ENCODE measurements at places on chromosomes 5 and 9.

- no peak for DNase-seq
Measured at GRCh38 chr9:96363175-96363967, 20.1 kb downstream of the SLC35D2 start.

GRCh38 chr5:43772764-43773477, 169.9 kb downstream of the NNT start:
- DNase-seq, result no peak

DNA sequence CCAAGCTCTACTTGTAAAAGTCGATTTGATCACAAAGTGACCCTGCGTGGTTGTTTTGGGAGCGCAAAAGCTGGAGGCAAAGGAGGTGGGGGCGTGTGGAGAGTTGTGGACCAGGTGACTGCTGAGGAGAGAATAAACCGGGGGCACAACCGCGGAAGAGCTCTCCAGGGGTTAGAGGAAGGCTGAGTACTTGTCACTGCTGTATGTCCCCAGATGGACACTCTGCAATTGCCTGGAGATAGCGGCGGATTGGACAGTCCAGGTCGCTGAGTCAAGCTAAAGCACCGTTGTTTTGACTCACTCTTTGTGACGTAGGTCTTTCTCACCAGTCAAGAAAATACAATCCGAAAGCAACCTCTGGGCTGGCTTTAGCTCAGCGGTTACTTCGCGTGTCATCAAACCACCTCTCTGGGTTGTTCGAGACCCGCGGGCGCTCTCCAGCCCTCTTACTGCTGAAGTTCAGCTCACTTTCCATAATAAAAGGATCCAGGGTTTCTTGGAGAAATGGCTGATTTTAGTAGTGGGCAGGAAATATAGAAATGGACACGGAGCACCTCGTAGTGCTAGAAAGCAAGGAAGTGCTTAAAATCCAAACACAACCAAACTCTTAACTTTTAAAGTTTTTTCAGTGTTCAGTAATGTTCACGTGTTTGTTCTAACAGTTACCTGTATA, 25.7 kb downstream of the ZMAT2 start:
- peak; percentile 45 for DNase-seq

DNA sequence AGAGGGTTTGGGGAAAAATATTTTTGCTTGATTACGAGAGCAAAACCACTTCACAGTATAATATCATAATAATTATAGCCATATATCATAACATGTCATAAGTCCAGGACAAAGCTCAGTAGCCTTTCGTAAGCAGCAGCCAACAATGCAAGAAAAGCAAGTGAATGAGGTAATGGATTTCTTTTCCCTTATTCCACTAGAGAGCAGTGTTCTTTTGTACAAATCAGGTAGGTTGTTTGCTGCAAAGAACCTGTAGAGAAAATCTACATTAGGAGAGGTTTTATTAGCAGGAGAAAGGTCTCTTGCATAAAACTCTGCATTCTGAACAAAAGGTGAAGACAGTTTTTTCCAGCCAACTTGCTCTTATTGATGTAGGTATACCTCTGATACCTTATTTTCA, 1033.4 kb downstream of the TLE4 start:
- DNase-seq, result no peak

- no peak for DNase-seq
Measured at GRCh38 chr5:16768184-16768583, 151.4 kb upstream of the RETREG1 start.

DNA sequence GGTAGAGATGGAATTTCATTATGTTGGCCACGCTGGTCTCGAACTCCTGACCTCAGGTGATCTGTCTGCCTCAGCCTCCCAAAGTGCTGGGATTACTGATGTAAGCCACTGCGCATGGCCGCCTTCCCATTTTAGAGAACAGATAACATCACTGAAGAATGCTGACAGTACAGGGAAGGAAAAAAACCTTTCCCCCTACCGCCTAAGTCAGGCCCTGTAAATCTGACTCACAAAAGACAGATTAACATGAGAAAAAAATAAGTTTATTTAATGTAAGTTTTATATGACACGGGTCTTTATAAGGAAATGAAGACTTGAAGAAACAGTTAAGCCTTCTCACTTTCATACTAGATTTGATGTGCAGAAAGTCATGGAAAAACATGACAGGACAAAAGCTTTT, 227.2 kb upstream of the ZNF608 start:
- DNase-seq, result no peak

GRCh38 chr5:170542691-170543293, 39.0 kb downstream of the KCNIP1 start:
- DNase-seq, result no peak

DNA sequence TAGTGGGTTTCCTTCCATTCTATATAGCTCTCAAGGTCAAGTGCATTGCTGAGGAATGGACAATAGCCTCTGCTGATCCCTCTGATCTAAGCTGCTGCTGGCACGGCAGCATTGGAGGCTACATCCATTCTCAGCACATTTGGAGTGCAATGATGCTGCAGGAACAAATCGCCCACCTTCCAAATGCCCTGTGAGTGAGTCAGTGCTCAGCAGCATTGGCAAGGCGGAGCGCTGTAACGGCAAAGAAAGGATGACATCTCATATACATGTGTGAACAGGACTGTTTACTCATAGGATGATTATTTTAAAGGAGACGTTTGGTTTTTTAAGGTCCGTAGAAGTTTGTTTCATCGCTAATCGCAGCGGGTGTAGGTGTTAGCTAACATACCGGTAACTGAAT, 408.7 kb downstream of the ARHGEF28 start:
- no peak for DNase-seq

DNA sequence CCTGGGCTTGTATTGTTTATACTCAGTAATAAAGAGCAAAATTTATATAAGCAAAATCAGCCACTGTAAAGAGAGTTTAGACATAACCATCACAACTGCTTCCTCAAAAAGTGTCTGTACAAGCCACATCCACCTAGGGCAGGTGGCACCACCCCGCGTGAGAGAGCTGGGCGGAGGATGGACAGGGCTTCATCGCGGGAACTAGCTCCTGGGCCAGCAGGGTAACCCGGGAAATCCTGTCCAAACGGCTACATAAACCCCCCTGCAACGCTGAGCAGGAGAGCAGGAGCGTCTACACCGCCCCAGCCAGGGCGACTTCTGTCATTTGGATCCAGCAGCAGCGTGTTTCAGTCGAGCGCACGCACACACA, 1.3 kb downstream of the SLC6A3 start:
- no peak for DNase-seq

- DNase-seq, result no peak
Measured at GRCh38 chr5:56514245-56514644, 281.1 kb upstream of the ANKRD55 start.

- DNase-seq, result peak; percentile 35
Measured at GRCh38 chr5:172766287-172767108, 4.5 kb downstream of the DUSP1 start.

GRCh38 chr9:107932601-107933000, 443.0 kb upstream of the KLF4 start:
- no peak for DNase-seq

DNA sequence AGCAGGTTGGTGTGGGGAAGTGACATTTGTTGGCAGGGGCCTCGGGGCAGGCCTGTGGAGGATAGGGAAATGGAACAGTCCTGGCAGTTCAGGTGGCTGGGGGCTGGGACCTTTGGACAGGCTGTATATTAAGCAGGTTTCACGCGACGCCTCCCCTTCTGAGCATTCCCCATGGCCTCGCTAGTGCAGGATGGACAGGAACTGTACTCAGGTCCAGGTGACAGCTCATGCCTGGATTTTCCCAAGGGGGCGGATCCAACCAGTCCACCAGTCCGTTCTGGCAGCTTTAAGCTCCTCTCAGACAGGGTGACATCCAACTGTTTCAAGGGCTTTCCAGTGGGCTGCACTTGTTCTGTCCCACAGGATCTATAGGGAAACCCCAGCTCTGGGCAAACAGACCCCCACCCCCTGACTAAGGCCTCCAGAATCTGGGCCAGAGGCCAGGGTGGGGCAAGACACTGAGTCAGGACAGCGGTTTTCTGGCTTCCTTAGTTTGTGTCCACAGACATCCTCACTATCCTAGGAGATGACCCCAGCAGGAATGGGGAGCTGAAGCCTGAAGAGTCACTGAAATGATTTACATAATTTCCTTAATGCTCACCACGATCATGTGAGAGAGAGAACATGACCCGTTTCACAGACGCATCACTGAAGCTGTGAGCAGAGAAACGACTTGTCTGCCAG, 20.9 kb downstream of the CSF2 start:
- no peak for DNase-seq

- DNase-seq, result no peak
Measured at GRCh38 chr5:147901599-147902039, 4.7 kb downstream of the C5orf46 start.

- no peak for DNase-seq
Measured at GRCh38 chr5:96741891-96742309, 65.8 kb downstream of the ERAP1 start.

DNA sequence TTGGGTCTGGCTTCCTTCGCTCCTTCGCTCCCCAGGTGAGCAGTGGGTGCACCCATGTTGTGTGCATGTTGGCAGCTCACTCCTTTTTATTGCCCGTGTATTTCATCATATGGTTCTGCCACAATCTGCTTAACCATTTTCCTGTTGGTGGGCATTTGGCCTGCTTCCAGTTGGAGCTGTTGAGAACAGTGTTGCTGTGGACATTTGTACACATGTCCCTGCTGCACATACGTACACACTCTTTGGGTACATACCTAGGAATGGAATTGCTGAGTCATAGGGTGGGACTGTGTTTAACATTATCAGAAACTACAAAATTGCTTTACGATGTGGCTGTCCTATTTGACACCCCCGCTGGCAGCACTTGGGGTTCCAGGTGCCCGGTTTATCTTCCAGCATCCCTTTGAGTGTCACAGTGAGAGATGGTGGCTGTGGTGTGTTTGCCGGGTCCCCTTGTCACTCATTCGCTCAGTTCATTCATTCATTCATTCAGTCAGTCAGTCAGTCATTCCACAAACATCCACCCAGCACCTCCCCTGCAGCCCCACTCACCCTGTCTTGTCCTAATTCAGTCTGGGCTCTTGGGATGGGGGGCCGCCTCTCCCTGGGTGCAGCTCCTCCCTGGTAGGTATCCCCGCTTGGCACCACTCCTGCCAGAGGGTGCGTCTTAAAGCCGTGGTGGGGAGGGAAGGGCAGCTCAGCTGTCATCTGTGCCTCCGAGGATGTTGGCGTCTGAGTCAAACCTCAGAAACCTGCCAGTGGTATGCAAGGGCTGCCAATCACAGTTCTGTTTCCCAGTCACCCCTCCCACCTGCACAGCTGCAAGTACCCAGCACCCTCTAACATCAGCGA, 7.9 kb upstream of the FIBCD1 start:
- DNase-seq, result no peak

GRCh38 chr9:133465984-133466383, 6.2 kb downstream of the CACFD1 start:
- no peak for DNase-seq

DNA sequence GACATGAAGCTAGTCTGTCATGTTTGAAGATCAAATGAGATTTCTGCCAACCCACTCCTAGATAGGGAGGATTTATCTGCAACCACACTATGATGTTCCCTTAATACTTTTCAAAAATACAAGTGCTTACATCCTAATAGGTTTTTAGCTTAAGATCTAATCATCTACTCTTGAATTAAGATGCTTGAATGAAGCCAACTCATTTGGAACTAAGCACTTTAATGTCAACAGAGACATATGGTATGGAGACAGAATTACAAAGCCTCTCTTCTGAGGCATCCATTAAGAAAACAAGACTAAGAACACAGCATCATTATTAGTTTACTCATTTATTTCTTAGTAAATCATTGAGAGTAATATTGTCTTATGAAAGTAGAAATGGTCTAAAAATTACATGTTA, 139.3 kb upstream of the NFIB start:
- no peak for DNase-seq

GRCh38 chr9:120755810-120756434, 37.3 kb downstream of the FBXW2 start:
- peak; percentile 63 for DNase-seq

GRCh38 chr5:10704949-10705621, 55.9 kb downstream of the DAP start:
- no peak for DNase-seq

DNA sequence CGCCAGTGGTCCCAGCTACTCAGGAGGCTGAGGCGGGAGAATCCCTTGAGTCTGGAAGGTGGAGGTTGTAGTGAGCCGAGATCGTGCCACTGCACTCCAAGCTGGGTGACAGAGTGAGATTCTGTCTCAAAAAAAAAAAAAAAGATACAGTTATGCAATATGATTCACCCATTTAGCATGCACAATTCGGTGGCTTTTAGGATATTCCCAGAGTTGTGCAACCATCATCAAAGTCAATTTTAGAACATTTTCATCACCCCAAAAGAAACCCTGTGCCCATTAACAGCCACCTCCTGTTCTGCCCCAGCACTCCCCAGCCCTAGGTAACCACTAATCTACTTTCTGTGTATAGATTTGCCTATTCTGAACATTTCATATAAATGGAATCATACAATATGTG, 4.3 kb upstream of the DHFR start:
- no peak for DNase-seq

- no peak for DNase-seq
Measured at GRCh38 chr5:152405145-152405544, at the start of gene NMUR2. Gene NMUR2 (minus strand): TSS chr5:152405279. CDS start chr5:152405113, 166 bp downstream.

DNA sequence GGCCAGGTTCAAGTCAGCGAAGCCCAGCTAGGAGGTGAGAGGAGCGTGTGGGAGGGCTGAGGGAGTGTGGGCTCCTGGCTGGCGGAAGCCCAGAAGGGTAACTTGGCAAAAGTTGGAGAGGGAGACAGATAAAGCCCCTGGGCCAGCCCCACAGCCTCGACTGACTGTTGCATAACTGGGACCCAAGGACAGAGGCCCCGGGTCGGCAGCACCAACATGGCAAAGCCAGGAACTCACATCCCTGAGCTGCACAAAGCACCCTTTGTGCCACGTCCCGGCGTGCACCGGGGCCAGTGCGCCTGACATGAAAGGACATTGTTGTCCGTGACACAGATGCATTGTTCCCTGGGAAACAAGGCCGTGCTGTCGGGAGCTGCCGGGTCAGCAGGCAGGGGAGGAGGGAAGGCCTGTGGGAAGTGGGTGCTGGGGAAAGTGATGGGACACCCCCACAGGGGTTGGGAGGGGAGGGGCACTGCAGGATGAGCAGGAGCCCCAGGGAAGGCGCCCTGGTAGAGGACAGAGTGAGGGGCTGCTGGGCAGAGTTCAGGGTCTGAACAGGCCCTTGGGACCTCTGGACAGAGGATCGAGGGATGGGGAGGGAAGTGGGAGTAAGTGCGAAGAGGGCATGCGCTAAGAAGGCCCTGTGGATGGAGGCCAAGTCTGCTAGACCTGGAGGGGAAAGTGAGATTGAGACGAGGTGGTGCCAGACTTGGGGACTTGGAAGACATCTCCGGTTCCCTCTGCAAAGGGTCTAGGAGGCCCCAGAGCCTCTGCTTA, 13.0 kb upstream of the DPM2 start:
- no peak for DNase-seq

DNA sequence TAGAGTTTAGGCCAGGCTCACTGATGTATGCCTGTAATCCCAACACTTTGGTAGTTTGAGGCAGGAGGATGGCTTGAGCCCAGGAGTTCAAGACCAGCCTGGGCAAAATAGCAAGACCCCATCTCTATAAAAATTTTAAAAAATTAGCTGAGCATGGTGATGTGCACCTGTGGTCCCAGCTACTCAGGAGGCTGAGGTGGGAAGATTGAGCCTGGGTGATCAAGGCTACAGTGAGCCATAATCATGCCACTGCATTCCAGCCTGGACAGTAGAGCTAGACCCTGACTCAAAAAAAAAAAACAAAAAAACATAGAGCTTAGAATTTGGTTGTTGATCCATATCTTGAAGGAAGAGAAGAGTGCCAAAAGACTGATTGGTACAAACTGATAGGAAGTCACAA, 14.7 kb upstream of the CDK7 start:
- DNase-seq, result no peak

GRCh38 chr9:32703635-32704034, 68.2 kb upstream of the TAF1L start:
- DNase-seq, result no peak

Data from T-helper 9 cell (primary cell).